Cardiac fibroblast (primary cell): ENCODE measurements at places on chromosomes 11 and 22.

DNA sequence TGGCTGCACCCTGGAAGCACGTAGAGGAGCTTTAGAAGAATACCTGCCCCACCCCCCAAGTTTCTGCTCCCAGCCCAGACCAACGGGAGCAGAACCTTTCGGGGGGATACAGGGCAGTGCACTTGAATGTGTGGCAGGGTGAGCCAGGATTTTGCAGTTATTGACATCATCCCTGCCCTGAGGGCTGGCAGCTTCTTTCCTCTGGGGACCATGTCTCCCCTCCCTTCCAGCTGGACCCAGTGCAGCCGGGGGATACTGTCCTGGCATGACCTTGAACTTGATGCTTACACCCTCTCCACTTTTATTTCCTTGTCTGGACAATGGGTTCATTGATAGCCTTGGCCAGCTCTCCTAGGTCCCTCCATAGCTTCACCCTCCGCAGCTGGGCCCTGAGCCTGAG lies 4.1 kb upstream of the CABP7 start:
- no peak for DNase-seq

GRCh38 chr11:134390706-134391569 lies 21.1 kb downstream of the B3GAT1 start:
- DNase-seq, result no peak

GRCh38 chr11:35402751-35403660 lies 16.4 kb downstream of the SLC1A2 start:
- DNase-seq, result no peak

DNA sequence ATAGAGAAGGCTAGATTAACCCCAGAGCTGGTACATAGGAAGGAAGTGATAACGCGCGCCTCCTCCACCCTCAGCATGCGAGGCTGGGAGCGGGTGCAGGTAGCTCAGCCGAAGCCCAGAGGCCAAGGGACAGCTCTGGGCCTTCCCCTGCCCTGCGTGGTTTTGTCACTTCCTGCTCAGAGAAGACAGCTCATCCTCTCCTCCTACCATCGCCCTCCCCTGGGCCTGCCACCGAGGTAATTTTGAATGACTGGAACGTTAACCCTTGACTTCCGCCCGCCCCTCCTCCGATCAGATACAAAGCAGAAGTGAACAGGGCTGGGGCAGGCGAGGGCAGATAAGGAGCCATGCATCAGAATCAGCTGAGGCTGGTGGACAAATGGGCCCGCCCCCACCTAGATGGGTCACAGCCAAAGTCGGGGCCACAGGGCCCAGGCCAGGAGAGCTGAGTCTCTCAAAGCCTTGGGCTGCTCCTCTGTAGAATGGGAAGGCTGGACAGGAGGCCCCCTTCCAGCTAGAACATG lies 1.6 kb downstream of the RAC2 start:
- peak; percentile 61 for DNase-seq

DNA sequence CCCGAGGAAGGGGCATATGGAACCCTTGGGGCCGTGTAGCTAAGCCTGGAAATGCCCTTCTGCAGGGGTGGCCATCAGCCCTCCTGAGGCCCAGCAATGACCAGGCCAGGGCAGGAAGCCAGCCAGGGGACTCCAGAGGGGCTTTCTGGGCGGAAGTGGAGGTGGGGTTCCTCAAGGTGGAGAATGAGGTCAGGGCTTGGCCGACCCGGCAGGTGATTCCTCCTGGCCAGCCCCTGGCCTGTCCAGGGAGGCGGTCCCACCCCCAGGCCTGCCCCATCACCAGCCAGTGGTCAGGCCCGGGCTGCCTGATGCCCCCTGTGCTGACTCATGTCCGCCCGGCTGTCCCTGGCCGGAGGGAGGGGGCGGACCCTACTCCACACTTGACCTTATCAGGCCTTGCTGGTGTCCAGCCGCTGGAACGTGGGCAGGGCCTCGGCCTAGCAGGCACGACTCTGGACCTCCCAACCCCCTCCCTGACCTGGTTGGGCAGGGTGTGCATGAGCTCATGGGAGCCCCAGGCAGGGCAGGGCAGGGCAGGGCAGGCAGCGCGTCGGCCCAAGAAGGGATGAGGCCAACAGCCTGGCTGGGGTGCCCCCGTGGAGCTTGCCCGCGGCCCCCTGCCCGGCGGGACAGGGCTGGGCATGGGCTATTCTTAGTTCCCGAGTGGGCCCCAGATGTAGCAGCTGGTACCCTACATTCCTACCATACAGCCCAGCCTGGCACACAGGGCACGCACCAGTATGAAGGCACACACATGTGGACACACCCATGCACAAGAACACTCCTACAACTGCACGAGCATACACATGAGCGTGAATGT lies 35.9 kb downstream of the RPL3 start:
- peak; percentile 58 for DNase-seq

GRCh38 chr11:26937386-26937785 lies 56.5 kb upstream of the FIBIN start:
- no peak for DNase-seq

GRCh38 chr22:27311698-27312550 lies 489.6 kb downstream of the MN1 start:
- DNase-seq, result no peak

- DNase-seq, result no peak
These were observed 22.9 kb upstream of the CCDC188 start for GRCh38 chr22:20173772-20174171.

- no peak for DNase-seq
These were observed 21.4 kb downstream of the INSC start for GRCh38 chr11:15136166-15136565.

DNA sequence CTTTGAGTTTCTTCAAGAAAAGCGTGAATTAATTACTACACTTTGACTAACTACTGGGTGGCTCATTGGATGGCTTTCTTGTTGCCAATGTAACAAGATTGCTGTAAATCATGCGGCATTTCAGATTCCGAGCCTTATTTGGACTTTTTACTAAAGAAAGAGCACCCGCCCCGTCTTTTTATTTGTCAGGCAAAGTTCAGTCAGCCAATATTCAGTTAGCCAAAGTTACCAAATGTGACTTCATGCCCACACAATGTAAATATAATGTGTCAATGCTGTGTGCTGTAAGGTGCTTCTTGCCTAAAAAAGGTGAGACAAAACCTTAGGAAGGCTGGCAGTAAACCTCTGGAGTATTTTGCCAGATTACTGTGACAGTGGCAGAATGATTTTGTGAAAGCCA lies 14.8 kb downstream of the FLI1 start:
- no peak for DNase-seq

DNA sequence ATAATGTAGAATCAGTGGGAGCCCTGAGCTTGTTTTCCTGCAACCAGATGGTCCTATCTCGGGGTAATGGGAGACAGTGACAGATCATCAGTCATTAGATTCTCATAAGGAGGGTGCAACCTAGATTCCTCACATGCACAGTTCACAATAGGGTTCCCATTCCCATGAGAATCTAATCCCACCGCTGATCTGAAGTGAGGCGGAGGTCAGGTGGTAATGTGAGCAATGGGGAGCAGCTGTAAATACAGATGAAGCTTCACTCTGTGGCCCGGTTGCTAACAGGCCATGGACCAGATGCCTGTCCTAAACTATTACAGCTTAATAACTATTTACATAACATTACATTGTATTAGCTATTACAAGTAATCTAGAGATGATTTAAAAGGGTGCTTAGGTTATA lies 17.0 kb downstream of the DIXDC1 start:
- no peak for DNase-seq
